NCI-H446 (cell line): ENCODE measurements at places on chromosomes 11 and 22.

DNA sequence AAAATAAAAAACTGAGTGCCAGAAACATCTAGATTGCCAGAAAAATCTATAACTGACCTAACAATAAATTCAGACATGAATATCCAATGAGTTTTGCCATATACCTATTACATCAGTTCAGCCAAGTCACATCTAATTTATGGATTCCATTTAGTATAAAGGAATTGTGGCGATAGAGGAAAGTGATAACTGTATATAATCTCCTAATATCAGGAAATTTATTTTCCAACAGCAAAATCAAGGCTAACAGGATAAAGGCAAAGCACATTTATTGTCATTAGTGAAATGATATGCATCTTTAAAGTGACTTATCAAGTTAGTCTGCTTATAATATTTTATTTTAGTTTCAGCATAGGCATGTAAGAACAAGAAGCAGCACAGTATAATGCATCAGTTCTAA lies 298.2 kb upstream of the PITPNB start:
- no peak for DNase-seq

GRCh38 chr11:7532405-7533145 lies 18.8 kb downstream of the PPFIBP2 start:
- DNase-seq: peak; percentile 44

- peak; percentile 15 for DNase-seq
These were observed 6.7 kb upstream of the OR5I1 start for GRCh38 chr11:55942785-55943392.

DNA sequence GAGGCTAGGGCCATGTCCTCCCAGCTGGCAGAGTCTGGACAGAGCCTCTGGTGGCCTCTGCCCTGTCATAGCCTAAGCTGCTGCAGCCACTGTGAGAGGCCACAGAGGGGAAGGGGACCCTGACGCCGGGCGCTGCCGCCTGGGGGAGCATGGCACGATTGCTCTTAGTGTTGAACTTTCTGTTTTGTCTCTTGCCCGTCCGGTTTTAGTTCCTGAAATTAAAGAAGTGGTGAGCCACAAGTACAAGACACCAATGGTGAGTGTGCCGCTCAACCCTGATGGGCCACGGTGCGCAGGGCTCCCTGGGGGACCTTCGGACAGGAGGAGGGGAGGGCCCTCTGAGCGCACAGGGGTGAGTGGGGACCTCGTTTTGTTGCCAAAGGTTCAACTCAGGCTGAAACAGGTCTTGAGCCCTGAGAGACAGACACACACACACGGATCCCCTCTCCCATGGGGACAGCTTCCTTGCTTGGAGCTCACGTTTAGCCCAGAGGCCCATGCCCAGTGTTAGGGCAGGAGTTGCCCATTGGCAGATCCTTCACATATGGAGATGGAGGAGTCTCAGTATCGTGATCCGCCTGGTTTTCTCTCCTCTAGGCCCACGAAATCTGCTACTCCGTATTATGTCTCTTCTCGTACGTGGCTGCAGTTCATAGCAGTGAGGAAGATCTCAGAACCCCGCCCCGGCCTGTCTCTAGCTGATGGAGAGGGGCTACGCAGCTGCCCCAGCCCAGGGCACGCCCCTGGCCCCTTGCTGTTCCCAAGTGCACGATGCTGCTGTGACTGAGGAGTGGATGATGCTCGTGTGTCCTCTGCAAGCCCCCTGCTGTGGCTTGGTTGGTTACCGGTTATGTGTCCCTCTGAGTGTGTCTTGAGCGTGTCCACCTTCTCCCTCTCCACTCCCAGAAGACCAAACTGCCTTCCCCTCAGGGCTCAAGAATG lies 23.8 kb downstream of the MYBPC3 start:
- DNase-seq: no peak

- peak; percentile 60 for DNase-seq
These were observed 4.9 kb downstream of the LMO1 start for GRCh38 chr11:8258784-8259183.

GRCh38 chr22:36807627-36808026 lies 9.2 kb downstream of the PVALB start:
- DNase-seq: no peak

- no peak for DNase-seq
These were observed 126.8 kb downstream of the LARGE1 start for GRCh38 chr22:33793475-33793874.

GRCh38 chr11:70834277-70834940 lies 418.0 kb downstream of the SHANK2 start:
- no peak for DNase-seq

DNA sequence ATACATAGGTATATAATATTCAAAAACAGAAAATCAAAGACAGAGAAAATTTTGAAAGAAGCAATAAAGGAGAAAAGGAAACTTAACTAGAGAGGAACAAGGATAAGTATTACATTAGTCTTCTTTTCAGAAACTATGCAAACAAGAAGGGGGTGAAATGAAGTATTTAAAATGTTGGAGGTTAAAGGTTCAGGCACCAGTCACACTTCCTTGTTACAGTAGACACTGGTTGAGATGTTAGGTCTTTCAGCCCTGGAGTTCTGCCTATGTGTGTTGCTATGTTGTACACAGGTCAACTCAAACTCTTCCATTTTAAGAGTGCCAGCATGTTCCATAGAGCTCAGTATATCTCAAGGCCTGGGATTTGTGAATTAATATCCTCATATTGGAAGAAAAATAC lies 6.0 kb upstream of the MS4A4A start:
- DNase-seq: no peak

- DNase-seq: no peak
These were observed 7.2 kb downstream of the ADAMTS8 start for GRCh38 chr11:130421199-130421585.

GRCh38 chr22:23850136-23850611 lies 7.5 kb upstream of the SLC2A11 start:
- DNase-seq: no peak

- DNase-seq: no peak
These were observed 61.6 kb downstream of the SYTL2 start for GRCh38 chr11:85749287-85749834.

DNA sequence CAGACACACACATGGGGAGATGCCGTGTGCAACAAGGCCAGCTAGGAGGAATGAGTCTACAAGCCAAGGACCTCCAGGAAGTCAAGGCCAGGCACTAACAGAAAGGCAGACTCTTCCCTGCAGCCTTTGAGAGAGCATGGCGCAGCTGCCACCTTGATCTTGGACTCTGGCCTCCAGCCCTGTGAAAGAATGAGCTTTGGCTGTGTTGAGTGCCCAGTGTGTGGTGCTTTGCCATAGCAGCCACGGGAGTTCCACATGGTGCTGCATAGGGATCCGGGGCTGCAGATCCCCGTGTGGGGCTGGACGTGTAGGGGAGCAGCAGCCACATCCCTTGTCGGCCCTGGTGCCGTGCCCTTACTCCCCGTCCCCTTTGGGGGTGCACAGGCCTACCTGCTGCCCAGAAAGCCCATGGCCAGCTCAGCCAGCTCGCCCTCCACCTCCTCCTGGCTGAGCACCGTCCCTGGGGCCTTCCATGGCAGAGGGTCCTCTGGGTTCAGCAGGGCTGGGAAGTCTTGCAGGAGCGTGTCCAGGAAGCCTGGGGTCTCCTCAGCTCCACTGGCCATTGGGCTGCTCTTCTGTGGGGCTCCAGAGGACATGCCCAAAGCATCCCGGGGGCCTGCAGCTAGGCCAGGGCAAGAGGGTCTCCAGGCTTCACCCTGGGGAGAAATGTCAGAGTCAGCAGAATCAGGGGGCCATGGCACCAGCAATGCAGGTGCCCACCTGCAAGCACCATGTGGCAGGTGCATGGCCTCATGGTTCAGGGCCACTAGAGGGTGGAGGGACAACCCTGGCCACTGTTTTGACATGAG lies 7.0 kb downstream of the PPM1F start:
- no peak for DNase-seq

DNA sequence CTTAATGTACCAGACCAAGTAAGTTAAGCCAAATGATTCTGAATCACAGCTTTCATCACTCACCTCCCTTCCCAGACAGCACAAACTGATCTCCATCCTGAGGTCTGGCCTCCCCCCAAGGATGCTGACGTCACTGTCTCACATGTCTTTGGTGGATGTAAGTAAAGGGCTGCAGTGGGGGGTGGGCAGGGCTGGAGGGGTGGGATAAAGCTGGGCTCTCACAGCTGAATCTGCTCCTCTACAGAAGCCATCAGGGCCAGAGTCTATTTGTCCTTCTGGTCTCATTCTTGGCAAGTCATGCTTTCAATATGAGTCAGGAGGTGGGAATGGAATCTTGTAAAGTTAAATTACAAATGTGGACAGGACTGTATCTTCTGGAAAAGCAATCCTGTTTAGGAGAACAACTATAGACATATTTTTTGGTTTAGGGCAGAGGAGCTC lies 32.7 kb downstream of the P4HA3 start:
- DNase-seq: no peak

DNA sequence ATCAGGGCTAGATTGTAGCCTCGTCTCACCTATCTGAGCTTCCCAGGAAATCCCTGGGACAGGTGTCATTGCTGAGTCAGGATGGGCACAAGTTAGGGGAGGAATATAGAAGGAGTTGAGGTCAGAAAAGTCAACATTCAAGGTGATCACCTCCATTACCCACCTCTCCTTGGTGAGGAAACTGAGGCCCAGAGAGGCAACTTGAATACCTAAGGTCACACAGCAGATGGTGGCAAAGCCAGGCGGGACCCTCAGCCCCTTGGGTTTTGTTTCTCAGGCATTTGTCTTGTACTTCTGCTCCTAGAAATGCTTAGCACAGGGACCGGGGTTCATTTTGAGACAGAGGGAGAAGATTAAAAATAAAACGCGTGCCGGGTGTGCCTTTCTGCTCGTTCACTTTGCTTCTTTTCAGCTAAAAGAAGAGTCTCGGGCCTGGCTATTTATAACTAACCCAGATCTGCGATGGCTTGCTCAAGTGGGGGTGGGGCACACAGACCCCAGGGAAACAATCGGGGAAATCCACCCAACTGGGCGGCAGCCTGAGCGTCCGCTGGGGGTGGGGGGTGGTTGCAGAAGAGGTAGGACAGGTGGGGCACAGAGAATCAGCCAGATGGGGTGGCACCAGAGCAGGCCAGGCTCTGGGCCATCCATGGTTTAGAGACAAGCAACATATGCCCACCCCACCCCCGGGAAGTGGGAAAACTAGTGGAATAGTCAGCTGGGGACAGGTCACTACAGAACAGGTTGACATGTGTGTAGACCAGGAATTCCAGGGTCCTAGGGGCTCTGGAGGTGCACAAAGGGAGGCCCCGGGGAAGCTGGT lies 3.9 kb upstream of the GNAZ start:
- no peak for DNase-seq

- DNase-seq: no peak
These were observed 95.4 kb downstream of the TBC1D22A start for GRCh38 chr22:46857885-46858143.

DNA sequence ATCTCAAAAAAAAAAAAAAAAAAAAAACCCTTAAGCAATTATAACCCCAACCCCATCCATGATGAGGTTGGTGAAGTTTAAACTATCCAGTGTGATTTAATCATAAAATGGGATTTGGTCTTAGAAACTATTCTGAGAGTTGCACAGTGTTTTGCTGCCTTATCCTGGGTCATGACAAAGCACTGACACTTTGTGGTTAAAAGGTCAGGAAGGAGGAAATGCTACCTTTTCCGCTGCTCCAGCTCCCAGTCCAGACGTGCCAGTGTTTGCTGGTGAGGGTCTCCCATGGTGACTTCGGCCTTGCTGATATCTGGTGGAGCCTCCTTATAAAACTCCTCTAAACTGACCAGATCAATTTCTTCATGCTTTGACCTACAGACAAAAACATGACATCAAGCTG lies 14.5 kb downstream of the THOC5 start:
- DNase-seq: no peak

DNA sequence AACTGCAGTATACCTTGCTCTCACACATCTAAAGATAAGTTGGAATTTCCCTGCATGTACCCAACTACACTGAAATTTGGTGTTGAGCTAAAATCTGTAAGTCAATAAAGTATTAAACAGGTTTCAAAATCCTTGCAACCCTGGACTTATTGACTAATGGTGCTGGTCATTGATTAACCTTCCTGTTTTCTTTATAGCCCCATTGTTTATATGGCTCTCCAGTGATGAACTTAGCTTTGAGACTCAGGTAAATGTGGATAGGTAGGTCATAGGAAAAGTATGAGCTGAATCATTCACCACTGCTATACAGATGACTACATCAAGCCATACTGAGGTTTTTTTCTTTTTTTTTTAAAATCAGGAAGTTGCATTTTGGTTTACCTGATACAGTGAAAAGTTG lies 132.7 kb downstream of the FAT3 start:
- no peak for DNase-seq

DNA sequence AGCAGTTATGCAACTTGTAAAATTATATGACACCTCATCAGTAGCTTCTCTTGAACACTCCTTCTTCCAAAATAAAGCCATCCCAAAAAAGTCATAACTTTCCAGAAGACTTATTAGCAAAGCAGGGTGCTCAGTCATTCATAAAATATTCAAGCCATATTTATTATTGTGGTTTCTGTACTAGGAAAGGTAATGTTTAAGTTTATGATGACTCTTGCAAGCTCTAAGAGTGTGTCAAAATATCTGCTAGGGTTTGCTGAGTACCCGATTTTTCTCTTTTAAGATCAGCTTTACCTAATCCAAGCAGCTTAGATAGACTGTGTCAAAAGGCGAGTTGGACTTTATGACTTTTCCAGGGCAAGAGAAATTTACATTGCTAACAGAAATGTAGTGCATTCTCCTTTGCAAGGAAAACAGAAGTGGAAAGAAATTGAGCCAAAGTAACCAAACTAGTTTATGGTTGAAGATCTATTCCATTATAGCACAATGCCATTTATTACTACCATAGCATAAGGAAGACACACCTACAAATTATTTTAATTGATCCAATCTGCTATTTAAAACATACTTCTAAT lies 98.0 kb upstream of the SOX6 start:
- no peak for DNase-seq

- no peak for DNase-seq
These were observed 16.9 kb upstream of the KIRREL3 start for GRCh38 chr11:127017482-127017881.

DNA sequence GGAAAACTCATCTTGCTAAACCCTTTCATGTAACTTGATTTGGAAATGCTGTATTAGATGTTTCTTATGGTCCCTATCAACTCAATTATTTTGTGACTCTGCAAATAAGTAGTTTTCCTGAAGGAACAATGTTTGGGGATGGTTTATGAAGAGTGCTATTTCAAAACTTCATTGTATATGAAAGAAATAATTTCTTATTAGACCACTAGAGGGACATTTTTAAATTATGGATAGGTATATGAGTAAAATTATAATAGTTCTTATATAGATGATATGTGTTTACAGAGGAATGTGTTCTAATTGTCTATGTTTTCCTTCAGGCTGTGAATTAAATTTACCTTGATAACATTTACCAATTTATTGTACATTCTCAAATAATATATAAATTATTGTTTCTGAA lies 509.4 kb upstream of the RAG2 start:
- DNase-seq: no peak
